Activated CD4-positive, alpha-beta T cell treated with anti-CD3 and anti-CD28 coated beads, Interleukin-2, amount 10 ng/mL, durations not matched to agents 24 days and 14 days (primary cell): ENCODE measurements at places on chromosomes 2 and 18.

- DNase-seq, result no peak
Measured at GRCh38 chr18:37138456-37138855, 309.5 kb downstream of the KIAA1328 start.

DNA sequence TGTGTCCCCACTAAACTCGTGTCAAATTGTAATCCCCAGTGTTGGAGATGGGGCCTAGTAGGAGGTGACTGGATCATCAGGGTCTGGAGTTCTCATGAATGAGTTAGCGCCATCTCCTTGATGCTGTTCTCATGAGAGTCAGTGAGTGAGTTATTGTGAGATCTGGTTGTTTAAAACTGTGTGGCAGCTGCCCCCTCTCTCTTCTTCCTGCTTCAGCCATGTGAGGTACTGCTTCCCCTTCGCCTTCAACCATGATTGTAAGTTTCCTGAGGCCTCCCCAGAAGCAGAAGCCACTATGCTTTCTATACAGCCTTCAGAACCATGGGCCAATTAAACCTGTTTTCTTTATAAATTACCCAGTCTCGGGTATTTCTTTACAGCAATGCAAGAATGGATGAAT lies 50.4 kb downstream of the AP1S3 start:
- DNase-seq, result no peak

DNA sequence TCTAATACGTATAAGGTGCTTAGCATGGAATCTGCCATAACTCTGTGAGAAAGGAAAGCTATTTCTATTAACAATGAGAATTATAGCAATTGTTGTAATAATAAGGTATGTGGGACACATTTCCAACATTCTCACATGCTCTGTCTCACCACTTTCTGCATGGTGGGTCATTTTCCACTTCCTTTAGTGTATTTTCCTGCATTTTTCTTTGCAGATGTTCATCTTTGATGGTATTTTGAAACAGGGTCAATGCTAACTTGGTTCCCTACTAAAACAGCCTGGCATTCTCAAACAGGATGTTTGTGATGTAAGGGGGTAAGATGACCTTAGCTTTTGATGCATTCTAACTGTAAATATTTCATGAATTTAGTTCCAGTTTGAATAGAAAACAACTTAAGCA lies 54.7 kb downstream of the MYO1B start:
- no peak for DNase-seq

- no peak for DNase-seq
Measured at GRCh38 chr2:56191617-56192016, 7.8 kb downstream of the CCDC85A start.

DNA sequence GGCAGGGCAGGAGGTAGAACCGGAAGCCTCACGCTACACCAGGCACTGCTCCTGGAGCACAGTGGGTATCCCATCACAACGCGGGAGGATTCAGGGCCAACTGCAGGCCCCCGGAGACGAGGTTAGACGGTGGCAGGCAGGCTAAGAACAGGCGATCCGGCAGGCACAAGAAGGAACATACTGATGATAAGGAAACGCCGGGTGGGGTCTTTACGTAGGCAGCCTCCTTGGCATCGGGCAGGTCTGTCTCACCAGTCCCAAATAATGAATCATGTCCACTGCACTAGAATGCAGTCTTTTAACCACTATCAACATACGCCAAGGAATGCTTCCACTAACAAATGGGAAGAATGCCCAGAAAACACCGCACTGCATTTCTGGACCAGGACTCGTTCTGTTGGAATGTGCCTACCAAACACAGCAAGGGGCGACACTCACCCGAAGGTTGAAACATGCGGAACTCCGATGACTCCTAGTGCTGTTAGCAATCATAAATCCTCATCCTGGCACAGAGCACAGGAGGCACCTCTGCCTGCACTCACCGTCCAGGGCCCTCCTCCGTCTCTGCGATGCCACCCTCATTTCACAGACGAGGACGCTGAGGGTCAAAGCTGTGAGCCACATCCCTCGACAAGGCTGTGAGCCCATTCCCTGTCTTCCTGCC lies 35.2 kb downstream of the ZNF516 start:
- no peak for DNase-seq

DNA sequence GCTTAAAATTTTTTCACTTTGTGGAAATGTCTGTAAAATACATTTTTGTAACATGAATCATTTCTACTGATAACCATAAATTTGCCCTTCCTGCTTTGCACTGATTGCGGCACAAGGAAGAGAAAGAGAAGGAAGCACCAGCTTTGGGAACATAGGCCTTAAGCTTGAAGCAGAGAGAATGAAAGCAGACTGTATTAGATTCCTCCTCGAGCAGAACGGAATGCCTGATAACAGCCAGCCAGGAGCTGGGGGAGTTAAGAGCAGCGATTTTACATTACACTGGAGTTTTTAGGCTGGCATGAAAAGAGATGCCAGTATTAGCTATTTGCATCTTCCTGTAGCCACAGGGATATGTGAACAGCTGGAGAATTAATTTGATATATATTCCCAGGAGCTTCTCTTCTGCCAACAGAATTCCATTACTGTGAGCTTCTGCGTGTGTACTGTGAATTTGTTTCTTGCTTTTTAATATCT lies 33.5 kb downstream of the CRIM1 start:
- DNase-seq, result no peak

DNA sequence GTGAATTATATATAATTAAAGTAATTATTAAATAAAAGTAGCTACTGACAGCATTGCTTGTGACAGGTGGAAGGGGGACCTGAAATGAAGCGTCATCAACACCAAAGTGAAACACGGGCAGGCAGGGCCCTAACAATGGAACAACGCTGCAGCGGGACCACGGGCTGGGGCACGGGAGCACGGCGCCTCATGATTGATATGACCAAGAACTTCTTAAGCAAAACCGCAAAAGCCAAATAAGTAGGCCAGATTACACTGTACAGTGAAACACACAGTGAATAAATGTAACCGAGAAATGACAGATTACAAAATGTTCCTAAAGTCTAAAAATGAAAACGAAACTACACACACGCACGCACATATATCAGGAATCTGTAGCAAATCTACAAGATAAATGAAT lies 81.4 kb downstream of the SNTG2 start:
- no peak for DNase-seq

DNA sequence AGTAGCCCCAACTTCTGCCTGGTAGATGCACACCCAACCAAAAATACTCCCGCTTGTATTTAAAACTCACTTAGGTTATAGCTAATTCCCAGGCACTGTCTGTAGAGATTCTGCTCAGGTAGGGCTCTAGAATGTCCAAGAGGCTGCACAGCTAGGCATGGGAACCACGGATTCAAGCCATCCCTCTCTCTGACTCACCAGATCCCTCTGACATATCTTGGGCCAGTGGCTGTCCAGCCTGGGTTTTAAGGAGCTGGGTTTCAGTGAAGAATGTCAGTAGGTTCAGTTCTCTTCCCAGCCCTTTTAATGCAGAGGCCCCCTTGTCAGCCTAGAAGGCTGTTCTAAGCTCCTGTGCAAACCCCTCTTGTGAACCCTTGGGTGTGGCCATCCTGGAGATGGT lies 15.9 kb upstream of the IL1R1 start:
- DNase-seq, result no peak

DNA sequence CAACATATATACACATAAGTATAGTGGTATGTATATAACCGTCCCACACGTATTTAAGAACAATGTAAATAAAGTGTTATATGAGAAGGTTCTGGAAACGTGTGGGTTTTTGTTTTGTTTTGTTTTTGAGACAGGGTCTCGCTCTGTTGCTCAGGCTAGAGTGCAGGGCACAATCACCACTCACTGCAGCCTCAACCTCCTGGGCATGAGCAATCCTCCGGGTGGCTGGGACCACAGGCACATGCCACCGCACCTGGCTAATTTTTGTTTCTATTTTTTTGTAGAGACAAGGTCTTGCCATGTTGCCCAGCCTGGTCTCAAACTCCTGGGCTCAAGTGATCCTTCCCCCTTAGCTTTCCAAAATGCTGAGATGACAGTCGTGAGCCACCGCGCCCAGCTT lies 6.2 kb downstream of the ADAM17 start:
- DNase-seq, result no peak

DNA sequence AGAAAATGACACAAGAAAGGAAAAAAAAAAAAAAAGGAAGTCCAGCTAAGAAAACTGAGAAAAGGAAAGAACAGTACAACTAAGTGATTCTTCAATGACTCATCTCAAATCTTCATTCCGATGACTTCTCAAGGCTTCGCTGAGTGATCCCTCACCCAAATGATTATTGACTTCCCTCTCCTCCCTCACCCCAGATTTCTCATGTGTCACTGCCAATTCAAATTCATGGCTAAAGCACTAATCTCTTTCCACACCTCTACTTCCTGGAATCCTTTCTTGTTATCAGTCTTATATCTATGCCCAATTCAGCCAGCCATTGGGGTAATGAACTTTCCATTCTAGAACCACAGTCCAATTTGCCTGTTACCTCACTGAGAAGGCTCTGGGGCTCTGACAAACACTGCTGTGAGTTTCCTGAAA lies 7.2 kb upstream of the ABCB11 start:
- no peak for DNase-seq

DNA sequence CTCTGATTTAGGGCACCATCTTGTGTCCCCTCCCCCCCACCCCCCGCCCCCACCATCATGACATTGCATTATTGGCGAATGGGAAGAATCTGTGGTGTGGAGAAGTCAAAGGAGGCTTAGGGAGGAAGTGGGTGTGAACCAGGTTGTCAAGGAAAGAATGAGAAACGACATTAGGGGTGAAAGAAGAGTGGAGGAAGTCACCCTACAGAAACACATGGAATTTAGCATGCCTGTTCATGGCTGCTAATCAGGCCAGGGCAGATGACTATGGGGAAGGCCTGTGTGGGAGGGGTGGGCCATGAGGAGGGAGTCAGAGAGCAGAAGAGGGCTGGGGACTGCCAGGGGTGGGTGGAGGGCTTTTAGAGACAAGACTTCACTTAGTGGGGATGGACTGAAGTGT lies 81.6 kb downstream of the AOX1 start:
- DNase-seq, result no peak

DNA sequence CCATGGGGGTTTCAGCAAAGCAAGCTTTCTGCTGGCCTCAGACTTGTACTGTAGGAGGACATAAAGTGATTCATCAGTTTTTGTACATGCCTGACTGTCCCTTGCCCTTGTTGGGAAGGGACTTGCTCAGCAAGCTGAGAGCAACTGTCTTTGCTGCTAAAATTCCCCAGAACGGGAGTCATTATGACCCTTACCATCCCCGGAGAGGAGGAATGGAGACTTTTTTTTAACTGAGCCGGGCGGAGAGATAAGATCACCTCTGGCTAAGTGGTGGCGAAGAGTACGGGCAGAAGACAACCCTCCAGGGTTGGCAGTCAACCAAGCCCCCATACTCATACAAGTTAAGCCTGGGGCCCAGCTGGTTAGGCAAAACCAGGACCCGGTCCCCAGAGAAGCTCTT lies 20.4 kb upstream of the NAGK start:
- DNase-seq, result no peak

DNA sequence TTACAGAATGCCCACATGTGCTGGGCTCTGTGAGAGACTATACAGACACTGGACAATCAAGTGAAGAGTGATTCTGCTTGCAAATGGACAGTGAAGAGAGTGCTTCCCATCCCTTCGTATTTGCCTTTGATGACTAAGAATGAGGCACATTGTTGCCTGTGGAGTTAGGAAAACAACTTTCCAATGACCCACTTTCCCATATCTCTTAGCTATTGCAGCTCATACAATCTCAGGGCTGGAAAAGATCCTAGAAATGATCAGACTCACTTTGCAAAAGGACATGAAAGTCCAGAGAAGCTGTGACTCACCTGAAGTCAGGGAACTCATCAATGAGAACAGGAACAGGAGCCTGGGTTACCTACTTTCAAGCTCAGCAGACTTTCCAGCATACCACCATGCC lies 440.5 kb upstream of the TCF4 start:
- DNase-seq, result no peak

- no peak for DNase-seq
Measured at GRCh38 chr18:34864836-34865497, 154.9 kb downstream of the DTNA start.

GRCh38 chr2:108145557-108146326 lies 94.0 kb upstream of the SULT1C3 start:
- no peak for DNase-seq

- DNase-seq, result no peak
Measured at GRCh38 chr2:25726522-25726921, 53.1 kb upstream of the DTNB start.

DNA sequence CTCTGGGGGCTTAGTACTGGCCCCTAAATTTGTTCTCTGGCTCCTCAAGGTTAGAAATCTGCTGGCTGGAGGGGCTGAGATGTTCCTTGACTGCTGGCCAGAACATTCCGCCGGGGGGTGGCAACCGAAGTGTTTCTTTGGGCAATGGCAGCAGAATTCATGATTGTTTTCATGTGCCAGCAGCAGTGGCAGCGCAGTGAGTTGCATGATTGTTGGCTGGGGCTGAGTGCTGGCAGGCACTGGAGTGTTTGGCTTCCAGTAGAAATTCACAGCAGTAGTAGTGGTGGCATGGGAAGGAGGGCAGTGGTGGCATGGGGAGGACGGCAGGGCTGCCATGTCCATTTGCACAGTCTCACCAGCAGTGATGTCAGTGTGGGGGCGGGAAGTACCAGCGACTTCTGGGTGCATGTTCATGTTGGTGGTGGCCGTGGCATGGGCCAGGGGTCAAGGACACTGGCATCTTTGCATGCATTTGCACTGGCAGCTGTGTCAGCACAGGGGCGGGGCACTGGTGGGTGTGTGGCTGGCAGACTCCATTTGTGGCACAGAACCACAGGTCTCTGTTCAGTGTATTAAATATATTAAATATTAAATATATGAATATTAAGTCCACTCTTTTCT lies 130.6 kb upstream of the CDH7 start:
- DNase-seq, result no peak

DNA sequence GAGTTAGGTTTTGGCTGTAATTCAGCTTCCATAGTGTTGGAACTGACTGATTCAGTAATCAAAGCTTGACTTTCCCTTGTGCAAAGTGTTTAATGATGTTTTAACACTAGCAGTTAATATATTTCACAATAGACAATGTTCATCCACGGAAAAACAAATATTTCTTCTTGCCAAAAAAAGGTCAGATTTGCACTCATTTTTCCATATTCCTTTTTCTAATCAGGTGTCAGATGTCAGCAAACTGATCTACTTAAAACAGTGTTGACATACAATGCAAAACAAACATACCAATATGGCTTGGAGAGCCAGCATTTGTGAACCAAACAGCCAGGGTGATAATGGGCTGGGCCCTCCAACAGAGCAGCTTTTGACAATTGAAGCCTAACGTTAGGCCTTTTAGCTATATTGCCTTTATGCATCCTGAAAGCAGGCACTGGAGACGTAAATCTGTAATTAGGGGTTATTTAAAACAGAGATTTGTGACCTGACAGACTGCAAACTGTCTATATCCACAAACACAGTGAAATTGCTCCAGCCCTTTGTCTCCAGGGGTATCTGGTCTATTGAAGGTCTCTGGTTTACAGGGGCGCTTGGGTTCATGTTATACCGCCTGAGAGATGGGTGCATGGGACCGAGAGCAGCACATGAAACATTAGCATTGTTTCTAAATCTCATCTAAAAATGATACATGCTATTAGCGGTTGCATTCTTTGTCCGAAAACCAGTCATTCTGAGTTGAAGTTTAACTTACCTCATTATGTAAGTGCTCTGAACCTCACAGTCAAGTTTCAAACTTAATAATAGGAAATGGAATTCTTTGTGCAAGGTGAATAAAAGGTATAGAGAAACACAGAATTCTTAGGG lies 7.1 kb upstream of the CDCA7 start:
- no peak for DNase-seq

- DNase-seq, result no peak
Measured at GRCh38 chr2:239597216-239597615, 196.4 kb upstream of the HDAC4 start.

- DNase-seq, result no peak
Measured at GRCh38 chr2:173412628-173413027, 58.0 kb downstream of the CDCA7 start.
